Activated CD4-positive, CD25-positive, alpha-beta regulatory T cell (primary cell): ENCODE measurements at places on chromosomes 12 and 14.

DNA sequence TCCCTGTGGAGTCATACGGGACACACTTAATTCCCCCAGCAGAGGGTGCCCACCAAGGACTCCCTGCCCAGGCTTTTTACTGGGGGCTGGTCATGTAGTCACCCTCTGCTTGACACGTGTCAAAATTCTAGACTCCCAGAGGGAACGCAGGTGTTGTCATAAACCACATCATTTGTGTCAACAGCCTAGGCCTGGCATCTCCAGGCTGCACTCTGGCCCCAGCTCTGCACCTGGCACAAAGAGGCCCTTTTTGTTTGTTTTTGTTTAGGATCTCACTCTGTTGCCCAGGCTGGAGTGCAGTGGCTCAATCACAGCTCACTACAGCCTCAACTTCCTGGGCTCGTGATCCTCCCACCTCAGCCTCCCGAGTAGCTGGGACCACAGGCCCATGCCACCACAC lies 21.1 kb downstream of the BRI3BP start:
- no peak for DNase-seq

DNA sequence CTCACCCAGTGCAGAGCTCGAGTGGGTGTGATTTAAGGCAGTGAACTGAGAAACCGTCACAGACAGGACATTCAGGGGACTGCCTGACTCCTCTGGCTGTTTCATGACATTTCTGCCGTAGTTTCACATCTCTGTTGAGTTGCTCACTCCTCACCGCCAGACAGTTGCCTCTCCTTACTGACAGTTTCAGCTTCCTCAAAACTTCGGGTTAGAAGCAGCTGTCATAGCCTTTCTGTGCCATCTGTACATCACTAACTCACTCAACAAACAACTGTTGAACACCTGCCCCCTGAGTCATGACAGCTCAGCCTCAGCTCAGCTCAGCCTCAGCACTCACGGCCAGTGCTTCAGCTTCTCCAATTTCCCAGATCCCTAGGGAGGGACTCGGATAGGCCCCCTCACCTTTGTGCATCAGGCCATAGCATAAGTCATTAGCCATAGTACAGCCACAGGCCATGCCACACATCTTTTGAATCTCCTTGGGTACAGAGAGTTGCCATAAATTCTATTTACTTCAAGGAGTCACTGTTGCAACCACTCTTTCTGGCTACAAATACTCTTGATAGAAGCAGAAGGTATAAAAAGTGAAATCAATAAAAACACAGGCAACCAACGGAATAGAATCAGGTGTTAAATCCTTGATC lies 6.2 kb upstream of the SLC15A4 start:
- DNase-seq = no peak

DNA sequence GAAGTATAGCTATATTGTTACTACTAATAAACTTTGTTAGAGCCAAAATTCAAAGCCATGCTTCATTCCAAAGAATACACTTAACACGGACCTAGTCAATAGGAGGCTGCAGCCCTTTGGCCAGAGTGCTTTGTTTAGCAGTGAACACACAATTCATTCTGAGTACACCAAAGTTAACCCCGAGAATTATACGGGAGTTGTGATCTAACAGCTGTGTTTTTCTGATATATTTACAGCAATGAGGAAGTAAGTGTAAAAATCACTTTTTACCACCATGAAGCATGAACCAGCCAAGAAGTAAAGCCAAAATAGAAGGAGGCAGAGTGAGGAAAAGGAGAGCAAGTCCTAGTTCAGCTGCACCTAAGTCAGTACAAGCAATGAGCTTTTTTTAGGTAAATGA lies 156.8 kb upstream of the PDE3A start:
- DNase-seq = no peak

- DNase-seq = no peak
Measured at GRCh38 chr14:73753124-73753886, 39.1 kb upstream of the PNMA1 start.

- DNase-seq = no peak
Measured at GRCh38 chr14:54814076-54814475, 88.5 kb downstream of the GCH1 start.

- no peak for DNase-seq
Measured at GRCh38 chr14:34433957-34434356, 28.1 kb downstream of the SPTSSA start.

- no peak for DNase-seq
Measured at GRCh38 chr12:104515899-104516298, 59.2 kb downstream of the CHST11 start.

DNA sequence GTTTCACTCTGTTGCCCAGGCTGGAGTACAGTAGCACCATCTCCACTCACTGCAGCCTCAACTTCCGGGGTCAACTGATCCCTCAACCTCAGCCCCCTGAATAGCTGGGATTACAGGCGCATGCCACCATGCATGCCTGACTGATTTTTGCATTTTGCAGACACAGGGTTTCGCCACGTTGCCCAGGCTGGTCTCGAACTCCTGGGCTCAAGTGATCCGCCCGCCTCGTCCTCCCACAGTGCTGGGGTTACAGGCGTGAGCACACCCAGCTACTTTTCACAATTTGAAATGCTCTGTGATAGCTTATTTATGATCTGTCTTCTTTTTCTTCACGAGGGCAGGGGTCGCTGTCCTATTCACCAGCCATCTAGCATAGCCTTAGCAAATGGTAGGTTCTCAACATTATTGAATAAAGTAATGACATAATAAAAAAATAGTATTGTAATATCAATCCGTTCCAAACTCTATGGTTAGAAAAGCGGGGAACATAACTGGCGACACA lies 477 bp upstream of the DDX47 start:
- no peak for DNase-seq

- DNase-seq = no peak
Measured at GRCh38 chr14:67480011-67480410, 8.5 kb downstream of the TMEM229B start.

- no peak for DNase-seq
Measured at GRCh38 chr12:119308708-119309456, 25.6 kb upstream of the CCDC60 start.

DNA sequence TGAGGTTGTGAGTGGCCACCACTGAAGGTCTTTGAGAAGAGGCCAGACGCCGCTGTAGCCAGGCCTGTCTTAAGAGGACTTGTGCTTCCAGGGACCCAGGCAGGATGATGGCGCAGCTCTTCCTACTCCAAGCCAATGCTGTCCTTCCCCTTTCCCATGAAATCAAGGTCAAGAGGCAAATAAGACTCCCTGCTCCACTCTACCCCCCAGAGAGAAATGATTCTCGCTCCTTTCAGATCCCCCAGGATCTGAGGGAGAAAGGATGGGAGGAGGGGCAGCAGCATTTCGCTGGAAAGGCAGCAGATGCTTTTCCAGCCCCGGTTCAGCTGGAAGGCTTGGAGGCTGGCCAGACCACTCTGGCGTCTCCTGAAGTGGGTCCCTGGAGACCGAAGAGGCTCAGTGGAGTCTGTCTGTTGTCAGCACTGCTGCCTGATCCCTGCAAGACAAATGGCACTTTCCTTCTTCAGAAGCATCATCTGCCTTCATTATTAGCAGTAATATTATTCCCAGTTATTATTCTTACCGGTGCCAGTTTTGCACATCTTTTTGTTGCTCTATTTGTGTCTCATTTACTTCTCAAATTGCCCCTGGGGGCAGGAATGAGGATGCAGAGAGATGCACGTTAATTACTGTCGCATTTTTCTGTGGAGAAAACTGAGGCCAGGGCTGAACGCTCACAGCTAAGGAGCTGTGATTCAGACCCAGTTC lies 51.4 kb downstream of the C14orf132 start:
- no peak for DNase-seq

- DNase-seq = peak; percentile 44
Measured at GRCh38 chr14:91349481-91350074, 68.0 kb downstream of the CCDC88C start.

GRCh38 chr12:26212988-26213387 lies 17.6 kb downstream of the SSPN start:
- DNase-seq = no peak

GRCh38 chr14:29636870-29637269 lies 290.8 kb downstream of the PRKD1 start:
- no peak for DNase-seq

GRCh38 chr12:45518291-45519235 lies 210.9 kb upstream of the ARID2 start:
- no peak for DNase-seq
